NCI-H2081 treated with DMSO at 0.1 percent for 48 hours (cell line): ENCODE measurements at places on chromosomes 11 and 22.

GRCh38 chr11:121517996-121518395 is 65.2 kb upstream of the SORL1-AS1 start:
- DNase-seq: no peak

GRCh38 chr22:38230108-38230825 is 28.5 kb downstream of the MAFF start:
- DNase-seq: no peak

GRCh38 chr11:104645261-104646222 is 252.7 kb downstream of the CASP12 start:
- no peak for DNase-seq

DNA sequence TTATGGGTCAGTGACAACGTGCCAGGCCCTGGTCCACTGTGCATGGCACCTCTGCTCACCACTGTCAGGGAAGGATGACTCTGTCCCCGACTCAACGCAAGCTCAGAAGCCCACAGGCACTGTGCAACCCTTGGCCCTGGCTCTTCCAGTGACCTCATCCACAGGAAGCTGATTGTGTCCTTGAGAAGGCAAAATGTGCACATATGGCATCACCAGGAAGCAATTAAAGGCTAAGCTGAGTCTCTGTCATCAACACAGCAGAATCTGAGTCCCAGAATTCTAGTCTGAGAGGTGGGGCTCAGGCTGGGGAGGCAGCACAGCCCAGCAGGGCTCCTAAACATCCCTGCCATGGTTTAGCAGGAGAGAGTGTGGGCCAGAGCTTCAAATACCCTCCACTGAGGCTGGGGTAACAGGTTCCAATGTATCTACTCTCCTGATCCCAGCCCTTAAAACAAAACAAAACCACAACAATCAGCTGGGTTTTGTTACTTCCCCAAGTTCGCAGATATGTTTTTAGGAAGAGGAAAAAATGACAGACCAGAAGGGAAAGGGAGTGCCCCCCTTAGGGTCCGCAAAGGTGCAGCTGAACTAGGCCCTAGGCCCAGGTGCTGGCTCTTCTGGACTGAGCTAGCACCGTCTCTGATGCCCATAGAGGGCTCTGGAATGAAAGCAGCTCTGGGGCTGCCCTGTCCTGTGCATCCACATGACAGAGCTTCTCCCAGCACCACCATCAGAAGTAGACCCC is 33.5 kb upstream of the GNAZ start:
- no peak for DNase-seq

DNA sequence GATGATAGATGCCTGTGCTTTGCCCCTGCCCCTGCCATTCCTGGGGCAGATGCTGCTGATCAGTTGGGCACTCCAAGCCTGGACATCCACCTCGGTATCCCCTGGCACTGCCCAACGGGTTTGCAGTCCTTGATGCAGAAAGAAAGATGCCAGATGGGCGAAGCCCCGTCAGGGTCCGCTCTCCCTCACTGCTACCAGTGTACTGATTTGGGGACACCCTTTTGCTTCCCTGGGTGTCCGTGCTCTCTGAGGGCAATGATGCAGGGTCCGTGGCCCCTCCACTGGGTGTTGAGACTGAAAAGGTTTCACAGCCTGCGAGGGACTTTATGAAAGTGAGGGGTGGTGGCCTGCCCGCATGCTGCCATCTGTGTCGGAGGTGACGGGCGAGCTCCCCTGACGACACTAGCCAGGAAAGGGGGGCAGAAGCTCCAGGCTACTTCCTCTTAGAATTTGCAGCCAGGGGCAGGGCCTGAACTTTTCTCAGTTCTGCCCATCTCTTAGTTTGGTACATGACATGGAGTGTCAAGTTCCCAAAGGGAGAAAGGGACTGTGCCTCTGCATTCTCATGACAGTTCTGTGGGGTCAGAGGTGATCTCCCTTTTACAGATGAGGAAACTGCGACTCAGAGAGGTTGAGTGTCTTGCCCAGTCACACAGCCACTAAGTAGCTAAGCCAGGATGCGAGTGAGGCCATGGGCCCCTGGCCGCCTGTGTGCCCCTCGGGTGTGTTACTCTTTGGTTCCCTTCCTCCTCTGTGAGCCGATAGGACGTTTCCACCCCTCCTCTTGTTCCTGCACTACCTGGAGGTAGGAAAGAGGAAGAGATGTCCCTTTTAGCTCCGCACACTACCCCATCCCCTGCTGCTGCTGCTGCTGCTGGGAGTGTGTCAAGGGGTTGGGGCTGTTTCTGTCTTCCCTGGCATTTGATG is 96.6 kb downstream of the BCR start:
- DNase-seq: no peak

- DNase-seq: no peak
Measured at GRCh38 chr11:65129649-65130441, 4.5 kb downstream of the SYVN1 start.

- DNase-seq: no peak
Measured at GRCh38 chr11:122625976-122626665, 29.4 kb upstream of the UBASH3B start.

DNA sequence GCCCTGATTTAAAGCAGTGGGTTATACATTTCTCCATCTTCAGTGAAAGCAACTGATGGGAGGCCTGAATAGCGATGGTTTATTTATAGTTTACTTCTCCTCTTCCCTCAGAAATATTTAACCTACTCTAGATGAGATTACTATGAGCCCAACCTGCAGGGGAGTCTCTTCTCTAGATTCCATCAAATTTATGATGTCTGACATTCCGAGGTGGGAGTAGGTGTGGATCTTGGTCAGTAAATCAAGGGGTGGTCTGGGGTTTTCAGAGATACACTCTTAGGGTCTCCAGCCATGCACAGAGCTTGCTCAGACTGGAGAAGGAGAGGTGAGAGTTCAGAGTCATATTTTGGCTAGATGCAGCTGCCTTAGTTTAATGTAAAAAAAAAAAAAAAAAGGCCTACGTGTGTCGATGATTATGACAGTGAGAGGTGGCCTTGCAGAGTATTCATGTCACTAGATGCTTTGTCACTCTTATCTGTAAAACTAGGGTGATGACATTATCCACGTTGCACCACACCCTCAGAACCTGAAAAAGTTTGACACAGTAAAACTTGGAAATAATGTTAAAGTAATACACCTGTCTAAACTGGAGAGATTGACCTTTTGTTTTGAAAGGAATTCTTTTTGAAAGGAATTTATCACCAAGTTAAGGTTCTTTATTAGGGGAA is 81.2 kb downstream of the EXT2 start:
- DNase-seq: no peak

- DNase-seq: no peak
Measured at GRCh38 chr11:46308631-46309419, 31.4 kb downstream of the CREB3L1 start.

DNA sequence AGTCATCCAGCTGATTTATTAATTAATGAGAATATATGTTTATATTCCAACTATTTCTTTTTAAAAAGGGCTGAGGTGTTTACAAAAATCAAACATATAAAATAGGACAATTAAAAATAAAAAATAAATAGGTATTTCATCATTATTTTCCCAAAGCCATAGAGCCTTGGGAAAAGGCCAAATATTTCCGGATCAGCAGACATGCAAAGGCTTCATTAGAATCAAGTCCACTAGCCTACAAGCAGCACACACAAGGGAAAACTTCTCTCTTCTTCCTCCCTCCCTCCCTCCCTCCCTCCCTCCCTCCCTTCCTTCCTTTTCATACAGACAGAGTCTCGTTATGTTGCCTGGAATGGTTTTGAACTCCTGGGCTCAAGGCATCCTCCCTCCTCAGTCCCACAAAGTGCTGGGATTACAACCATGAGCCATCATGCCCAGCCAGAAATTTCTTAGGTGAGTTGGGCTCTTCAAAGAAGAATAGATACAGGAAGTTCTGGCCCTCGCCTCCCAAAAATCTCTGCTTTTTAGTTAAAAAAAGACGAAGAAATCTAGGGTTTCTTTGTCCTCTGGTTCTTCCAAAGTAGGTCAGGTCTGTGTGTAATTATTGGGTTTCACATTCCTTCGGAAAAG is 121.2 kb downstream of the SIK3 start:
- no peak for DNase-seq

- no peak for DNase-seq
Measured at GRCh38 chr11:33730716-33731115, 5.5 kb downstream of the CD59 start.

- DNase-seq: no peak
Measured at GRCh38 chr22:27874764-27875163, 44.3 kb downstream of the PITPNB start.

DNA sequence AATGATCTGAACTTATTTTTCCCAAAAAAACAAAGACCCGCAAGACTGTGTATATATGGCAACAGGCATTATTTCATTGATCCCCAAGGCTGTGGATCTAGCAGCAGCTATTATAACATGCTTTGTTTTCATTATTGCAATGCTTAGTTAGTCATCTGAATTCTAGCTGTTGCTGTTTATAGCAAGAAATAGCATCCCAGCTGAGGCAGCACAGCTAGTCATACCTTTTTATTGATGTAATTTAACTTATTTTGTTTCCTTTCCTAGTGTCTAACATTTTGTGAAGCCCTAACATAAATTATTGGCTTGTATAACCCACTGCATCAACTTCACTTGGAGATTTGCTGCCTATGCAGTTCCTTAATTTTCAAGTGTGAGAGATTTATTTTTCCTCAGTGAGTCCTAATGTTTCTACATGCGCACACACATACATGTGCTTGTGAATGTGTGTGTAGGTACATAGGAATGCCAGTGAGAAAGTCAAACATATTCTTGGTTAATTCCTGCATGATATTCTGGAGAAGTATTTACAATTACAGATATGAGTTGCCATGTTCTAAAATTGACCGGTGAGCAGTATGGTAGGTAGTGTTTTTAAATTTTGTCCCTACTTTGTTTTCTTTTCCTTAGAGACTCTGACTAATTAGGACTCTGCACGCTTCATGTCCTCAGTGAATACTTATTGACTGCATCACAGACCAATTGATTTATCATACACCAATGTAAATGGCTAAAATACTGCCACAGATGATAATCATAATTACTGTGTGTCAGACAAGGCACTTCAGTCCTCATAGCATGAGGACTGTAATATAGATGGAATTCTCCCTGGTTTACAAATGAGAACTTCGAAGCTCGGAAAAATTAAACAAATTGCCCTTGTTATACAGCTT is 119.3 kb downstream of the WNT11 start:
- DNase-seq: no peak

DNA sequence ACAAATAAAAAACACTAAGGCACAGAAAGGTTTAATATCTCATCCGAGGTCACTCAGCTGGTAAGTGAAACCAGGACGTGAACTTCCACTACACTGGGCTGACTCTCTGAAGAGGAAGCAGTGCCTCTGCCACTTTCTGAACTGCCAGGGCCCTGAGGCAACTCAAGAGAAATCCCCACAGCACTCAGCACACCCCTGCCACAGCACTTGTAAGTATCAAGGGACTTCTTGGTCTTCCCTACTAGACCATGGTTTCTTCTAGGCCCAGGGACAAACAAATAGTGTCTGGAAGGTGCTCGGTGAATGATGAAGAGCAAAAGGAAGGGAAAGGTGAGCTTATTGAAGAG is 49.7 kb downstream of the RPL27A start:
- DNase-seq: no peak

DNA sequence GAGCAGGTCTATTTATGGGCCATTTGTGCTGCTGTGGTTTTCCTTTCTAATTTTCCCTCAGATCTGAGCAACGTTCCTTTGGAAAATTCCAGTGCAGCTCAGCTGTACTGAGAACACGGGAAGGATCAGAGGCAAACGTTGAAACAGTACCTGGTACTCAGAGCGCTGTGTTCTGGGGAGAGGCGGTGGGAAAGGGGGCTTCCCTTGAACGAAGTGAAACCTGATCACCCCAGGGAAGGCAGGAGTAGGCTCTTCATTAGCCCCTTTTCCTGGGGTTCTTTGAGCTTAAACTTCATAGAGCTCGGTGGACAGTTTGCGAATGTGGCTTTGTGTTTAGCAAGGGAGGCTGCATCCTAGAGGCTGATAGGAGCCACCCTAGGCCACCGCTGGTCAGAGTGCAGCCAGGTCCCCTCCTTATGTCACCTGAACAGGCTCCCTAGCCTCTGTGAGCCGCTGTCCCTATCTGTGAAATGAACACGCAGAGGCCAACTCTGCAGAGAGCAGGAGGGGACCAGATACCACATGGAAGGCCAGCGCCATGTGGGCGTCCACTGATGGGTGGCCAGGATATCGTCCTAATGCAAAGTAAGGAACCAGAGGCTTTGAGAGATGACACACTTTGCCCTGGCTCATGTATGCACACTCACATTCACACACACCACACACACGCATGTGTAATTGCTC is 1464.8 kb downstream of the BRD1 start:
- no peak for DNase-seq

- no peak for DNase-seq
Measured at GRCh38 chr11:18294862-18295261, 27.1 kb downstream of the HPS5 start.

DNA sequence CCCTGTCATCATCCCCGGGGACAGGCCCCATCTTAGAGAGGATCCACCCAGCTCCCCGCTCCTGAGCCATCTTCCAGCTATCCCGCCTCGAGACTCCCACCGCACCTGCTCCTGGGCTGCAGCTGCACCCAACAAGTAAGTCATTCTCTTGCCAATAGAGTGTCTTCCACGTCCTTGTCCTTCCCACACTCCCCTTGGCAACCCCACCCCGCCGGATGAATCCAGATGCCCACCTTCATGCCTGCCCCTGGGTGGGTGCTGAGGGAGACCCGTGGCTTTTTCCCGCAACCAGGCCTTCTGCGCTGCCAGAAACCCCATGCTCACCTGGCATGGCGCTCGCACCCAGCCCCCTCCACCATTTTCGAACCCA is 11.1 kb upstream of the C11orf24 start:
- no peak for DNase-seq

- no peak for DNase-seq
Measured at GRCh38 chr22:50034126-50035081, 21.8 kb upstream of the IL17REL start.

DNA sequence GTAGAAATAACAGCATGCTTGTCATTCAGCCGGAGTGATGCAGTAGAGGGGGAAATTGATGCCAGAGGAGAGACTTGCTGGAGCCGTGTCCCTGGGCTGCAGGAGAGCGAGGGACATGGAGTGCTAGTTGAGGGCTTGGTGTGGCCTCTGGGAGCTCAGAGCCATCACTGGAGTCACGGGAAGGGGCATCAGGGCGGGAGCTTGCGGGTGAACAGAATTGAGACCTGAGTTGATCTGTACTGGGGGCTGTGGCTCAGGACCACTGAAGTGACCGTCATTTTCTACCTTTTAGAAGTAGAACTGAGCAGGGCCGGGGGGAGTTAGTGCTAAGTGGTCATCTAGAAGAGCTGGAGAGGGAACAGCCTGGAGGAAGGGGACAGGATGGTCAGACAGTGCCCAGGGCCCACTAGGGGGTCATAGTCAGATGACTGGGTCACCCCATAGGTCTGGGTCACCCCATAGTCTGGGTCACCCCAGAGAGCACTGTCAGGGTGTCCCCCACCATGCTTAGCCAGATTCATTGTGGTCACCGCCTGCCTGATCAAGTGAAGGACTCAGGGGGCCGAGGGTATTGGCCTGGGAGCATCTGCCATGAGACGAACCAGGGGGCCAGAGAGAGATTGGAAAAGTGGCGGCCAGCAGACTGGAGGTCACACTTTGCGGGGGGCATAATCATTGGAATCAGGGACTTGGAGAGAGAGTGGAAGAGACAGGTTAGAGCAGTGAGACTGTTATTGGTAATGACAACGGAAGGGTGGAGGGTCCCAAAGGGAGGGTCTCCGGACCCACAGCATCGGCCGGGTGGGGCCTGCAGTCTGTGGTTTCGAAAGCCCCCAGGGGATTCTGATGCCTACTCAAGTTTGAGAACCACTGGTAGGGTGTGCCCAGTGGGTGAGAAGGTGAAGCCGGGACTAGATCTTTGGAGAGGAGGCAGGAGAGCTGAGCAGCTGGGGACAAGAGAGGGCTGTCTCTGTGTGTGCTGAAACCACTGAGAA is 15.2 kb downstream of the RIBC2 start:
- DNase-seq: no peak

- no peak for DNase-seq
Measured at GRCh38 chr22:49638788-49639187, 188.9 kb downstream of the BRD1 start.

GRCh38 chr22:42649246-42650099 is at the start of gene CYB5R3:
TSS of gene CYB5R3 (minus strand) at chr22:42649392. CDS start at chr22:42649315, 77 bp downstream.
- DNase-seq: no peak
